ENCODE measurements at places on chromosomes 5 and 9. TPM values are rescaled to one million over a fixed set of nuclear protein-coding genes. Genes with fewer than 3 reads are reported as not detected.
A peak's percentile ranks its signal among the peaks of the same experiment; 100 is the strongest.

Gene IFNK
- polyA plus RNA-seq = not detected

Gene ANKRD18B
- polyA plus RNA-seq = 0.91 TPM

Gene FOXD4L3
- not detected for polyA plus RNA-seq

Gene IDNK
- 2.6 TPM for polyA plus RNA-seq

Gene FYB1
- polyA plus RNA-seq = 0.88 TPM

GRCh38 chr5:6228257-6229250, 149.8 kb downstream of the MED10 start:
- no peak for DNase-seq

- DNase-seq = no peak
Measured at GRCh38 chr5:98299435-98299834, 474.0 kb upstream of the RGMB start.

DNA sequence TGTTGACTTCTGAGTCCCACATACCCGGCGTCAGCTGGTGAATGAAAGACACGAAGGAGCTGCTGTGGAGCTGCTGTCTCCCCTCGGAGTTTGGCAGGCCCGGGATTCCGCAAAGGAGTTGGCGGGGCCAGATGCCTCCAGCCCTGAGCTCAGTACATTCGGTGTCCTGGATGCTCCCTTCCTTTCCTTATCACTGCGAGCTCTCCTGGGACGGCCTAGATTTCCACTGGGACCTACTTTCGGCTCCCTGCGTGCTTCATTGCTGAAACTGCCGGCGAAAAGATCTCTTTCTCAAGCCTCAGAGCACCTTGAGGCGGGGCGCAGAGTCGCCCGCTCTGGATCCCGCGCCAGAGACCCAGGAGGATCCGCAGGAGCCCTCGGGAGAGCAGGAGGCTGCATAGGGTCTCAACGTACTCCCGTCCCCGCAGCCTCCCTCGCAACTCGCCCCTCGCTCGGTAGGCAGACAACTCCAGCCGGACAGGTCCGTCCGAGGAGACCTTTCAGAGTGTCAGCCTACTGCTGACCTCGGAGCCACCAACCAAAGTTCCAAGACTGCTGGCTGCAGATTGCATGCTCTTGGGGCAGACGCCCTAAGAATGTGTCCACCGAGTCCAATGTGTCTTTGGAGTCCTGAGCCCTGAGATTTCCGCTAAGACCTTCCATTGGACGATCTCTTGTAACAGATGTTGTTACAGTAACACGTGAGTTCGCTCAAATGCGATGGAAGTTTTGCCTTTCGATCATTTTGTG, 6.1 kb downstream of the ANXA2R start:
- no peak for DNase-seq

GRCh38 chr5:79235261-79235633, 684 bp upstream of the JMY start:
- no peak for DNase-seq

- DNase-seq = no peak
Measured at GRCh38 chr5:114657342-114658130, 295.7 kb downstream of the KCNN2 start.

DNA sequence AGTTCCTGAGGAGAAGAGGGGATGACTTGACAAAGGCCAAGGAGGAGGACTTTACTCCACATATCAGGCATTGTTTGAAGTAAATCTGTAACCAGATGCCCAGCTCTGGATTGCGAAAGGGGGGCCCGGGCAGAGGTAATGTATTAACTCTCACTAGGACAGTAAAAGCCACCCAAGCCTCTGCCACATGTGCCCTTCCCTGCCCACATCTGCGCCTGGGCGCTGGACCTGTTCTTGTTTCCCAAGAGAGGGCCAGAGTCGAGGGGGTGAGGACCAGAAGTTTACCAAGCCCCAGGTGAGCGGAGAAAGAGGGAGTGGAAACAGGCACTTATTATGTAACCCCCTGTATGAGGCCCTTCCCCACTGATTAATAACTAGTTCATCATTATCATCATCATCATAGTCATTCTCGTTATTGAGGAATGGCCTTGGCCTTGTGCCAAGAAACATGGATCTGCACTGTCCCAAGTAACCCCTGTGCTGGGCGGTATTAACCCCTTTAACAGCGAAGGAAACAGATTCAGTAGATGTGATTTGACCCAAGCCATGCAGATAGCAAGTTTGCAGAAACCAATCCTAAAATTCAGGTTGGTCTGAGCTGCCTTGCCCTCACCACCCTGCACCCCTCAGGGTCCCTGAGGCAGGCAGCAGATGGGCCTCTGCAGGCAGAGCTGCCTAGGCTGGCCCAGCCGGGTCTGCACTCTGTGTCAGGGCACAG, at the start of gene SLC23A1:
Gene SLC23A1 (minus strand): TSS at position 23 of the 718 bp plus-strand sequence. CDS start 44 bp downstream, outside the sequence.
- peak; percentile 17 for DNase-seq

DNA sequence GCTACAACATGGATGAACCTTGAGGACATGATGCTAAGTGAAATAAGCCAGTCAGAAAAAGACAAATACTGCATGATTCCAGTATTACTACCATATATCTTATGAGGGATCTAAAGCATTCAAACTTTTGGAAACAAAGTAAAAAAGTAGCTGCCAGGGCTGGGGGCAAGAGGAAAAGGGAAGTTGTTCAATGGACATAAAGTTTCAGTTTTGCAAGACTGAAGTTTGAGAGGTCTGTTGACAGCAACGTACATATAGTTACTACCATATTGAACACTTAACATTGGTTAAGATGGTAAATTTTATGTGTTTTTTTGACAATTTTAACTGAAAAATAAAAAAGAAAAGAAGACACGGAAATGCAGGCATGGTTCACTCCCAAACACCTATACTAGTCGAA, 77.6 kb downstream of the MAPKAP1 start:
- no peak for DNase-seq

GRCh38 chr9:111463048-111463447, 21.1 kb downstream of the ECPAS start:
- DNase-seq = no peak

DNA sequence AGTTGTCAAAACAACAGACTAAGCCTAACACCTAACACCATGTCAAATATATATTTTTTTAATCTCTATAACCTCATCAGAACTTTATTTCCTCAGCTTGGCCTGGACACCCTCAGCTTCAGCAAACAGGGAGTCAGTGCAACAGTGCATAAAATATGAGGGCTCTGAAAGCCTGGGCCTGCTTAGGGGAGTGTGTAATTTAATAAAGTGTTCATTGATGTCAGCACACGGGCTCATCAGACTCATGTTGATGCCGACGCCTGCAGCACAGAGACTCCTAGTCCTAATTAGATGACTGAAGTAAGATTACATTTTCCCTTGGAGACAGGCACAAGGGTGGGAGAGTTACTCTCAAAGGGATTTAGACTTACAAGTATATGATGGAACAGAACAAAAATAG, 37.8 kb downstream of the CDH10 start:
- DNase-seq = no peak
